Activated CD4-positive, alpha-beta T cell treated with anti-CD3 and anti-CD28 coated beads, Interleukin-2, amount 50 U/mL, for 24 hours (primary cell): ENCODE measurements at places on chromosomes 13 and 19.

DNA sequence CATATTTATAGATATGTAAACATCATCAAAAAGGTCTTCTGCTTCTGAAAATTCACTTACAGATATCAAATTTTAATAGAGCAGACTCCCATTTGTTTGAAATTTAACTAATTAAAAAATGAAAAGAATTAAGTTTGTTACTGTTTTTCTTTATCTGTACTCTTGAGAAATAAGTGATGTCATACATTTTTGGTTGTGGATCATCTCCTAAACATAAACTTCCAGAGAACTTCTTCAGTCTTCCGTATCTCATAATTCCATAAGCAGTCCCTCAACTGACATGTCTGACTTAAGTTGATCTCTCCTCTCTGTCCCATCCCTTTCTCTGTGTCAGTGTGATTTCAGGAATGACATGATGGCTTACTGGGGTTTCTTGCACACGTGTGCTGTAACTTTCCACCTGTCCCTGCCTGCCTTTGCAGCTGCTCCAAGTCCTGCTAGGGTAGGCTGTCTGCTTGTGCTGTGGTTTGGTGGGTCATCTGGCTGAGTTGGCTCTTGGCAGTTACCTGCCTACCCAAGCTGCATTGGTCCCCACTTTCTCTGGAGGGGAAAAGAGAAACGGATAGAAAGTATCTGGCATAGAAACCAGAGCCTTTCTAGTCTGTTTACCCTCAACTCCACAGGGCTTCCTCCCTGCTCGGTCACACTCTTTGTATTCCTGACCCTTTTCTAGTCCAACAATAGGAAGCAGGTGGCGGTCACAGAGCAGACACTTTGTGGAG lies 127.1 kb downstream of the GGACT start:
- DNase-seq: no peak

DNA sequence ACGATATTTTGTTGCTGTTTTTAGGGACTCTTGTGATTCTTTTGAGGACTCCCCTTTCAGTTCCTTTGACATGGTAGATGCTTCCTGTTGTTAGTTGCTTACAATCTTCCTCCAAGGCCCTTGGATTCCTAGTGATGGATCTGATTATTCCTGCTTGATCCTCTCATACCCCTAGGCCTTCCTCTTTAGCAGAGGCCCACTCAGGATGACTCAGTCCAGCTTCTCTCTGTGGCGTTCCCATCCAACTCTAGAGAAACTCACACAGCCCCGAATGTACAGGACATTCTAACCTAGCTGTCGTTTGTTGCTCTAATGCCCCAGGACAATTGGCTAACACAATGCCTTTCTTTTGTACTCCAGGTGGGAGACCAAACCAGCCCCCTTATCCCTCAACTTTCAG lies 191.4 kb downstream of the POSTN start:
- no peak for DNase-seq

DNA sequence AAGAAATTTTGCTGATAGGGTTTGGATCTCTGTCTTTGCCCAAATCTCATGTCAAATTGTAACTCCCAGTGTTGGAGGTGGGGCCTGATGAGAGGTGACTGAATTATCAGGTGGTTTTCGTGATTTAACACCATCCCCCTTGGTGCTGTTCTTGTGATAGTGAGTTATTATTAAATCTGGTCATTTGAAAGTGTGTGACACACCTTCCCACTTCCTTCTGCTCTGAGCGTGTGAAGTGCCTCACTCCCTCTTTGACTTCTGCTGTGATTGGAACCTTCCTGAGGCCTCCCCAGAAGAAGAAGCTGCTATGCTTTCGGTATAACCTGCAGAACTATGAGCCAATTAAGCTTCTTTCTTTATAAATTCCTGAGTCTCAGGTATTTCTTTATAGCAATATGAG lies 632.0 kb downstream of the SLITRK5 start:
- DNase-seq: no peak

GRCh38 chr13:50128428-50128931 lies 113.2 kb downstream of the KCNRG start:
- no peak for DNase-seq

GRCh38 chr13:31179754-31180153 lies 18.1 kb upstream of the HSPH1 start:
- no peak for DNase-seq

DNA sequence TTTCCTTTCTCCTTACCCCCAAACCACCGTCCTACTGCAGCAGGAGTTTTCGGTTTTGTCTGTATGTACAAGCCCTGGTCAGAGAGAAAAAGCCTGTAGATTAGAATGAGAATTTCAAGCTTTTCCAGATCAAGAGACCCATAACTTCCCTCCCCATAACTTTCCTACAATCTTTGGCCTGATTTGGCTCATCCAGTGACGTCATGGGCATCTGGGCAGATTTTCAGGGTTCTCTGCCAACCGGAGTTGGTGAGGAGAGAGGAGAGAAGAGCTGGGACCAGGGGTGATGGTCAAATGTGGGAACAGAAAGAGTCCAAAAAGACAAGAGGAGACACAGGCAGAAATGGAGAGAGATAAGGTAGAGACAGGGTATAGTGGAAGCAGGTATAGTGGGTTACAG lies 10.5 kb downstream of the IZUMO2 start:
- no peak for DNase-seq

DNA sequence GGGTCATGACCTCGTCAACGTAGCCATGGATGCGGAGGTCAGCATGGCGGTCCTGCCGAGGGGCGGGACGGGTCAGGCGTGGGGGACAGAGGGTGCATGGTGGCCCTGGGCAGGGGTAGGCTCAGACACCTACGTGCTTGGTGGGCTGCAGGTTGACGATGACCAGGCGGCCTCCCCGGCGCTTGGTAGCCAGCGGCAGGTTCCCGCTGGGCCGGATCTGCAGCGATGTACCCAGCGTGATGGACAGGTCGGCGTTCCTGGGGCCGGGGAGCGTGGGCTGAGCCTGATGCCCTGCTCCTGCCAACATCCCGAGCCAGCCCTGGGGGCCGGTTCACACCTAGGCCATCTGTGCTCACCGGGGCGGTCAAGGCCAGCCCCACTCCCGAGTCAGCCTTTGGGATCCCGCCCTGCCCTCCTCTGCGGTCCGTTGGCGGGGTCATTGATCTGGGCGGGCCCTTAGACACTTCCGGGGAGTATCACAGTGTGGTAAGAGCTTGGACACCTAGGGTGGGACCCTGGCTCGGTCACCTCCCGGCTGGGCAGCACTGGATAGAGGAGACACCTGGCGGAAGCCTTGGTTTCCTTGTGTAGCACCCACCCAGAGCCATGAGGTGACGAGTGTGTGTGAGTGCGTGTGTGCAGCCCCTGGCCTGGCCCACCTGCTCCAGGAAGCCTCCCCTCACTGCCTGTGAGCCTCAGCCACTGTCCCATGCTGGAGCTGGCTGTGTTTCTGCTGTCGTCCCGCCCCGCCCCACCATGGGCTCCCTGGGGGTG lies 7.3 kb downstream of the SIRT6 start:
- no peak for DNase-seq

DNA sequence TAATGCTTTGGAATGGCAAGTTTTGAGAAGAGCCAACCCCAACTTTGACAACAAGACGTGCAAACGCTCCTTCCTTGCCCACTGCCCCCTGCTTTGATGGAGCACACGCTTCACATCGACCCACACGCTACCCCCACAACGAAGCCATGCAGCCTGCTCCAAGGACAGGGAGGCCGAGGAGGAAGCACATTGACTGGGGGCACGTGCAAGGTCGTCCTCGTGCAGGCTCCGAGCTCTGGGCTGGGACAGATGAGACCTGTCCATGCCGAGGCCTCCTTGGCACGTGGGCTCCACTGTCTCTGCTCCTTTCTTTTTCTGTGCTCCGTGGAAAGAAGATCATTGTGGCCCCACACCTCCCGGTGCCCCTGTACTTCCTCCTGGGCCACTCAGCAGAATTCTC lies 309.0 kb downstream of the TEX29 start:
- DNase-seq: no peak

DNA sequence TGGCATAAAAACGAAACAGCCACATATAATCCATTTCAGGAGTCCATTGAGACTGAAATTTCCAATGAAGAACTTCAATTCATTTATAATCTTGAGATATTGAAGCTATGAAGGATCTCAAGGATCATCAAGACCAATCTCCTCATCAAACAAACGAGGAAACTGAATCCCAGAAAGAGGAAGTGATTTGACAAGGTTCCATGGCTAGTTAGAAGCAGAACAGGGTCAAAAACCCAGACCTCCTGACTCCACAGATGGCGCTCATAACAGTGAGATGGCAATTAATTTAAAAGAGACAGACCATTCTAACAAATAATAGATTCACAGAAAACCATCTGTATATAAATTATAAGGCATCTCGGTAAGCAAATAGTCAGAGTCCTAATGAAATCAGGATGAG lies 229.7 kb downstream of the KCTD12 start:
- DNase-seq: no peak

GRCh38 chr19:6425732-6426620 lies 1.4 kb upstream of the KHSRP start:
- DNase-seq: no peak

DNA sequence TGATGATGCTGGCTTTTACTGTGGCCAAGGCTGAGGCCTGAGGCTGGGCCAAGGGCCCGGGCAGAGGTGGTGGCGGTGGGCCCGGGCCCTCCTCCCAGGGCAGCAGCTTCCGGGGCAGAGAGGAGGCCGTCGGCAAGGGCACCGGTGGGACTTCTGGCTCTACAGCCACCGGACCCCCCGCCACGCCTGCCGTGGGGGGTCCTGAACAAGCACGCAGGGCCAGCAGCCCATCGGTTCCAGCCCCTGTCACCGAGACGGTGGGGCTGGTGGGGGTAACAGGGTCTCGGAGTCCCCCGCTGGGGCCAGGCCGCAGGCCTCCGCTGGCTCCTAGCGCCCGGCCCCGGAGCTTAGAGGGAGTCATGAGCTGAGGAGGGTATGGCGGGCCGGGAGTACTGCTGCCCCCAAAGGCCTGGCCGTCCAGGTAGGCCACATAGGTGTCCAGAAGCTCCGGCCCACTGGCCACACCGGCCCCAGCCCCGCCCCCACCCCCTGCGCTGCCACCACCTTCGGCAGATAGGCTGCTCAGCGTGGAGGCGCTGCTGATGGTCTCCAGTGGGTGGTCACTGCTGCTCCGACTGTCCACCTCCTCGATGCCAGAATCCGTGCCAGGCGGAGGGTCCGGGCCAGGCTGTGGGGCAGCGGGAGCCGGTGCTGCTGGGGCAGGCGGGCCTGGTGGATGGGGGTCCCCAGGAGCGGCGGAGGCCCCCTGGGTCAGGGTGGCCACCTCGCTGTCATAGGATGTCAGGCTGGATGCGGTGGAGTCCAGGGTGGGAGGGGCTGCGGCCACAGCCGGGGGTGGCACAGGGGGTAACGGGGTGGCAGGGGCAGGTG lies 17.3 kb downstream of the C19orf81 start:
- DNase-seq: no peak

DNA sequence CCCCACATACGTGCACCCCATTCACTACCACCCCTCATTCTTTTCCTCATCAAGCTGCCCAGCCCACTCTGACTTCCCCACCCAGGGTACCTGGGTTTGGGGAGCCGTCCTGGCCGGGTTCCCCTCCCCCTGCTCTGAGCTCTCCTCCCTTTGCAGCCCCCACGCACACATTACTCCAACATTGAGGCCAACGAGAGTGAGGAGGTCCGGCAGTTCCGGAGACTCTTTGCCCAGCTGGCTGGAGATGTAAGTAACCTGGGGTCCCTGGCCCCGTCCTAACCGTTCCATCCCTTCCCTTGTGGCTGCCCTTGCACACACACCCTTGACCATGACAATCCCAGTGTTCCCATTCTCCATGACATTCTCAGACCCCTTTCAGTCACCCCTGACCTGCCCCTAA lies 2.6 kb downstream of the CAPNS1 start:
- DNase-seq: no peak

- no peak for DNase-seq
These were observed 39.3 kb upstream of the ISYNA1 start for GRCh38 chr19:18477042-18477779.

GRCh38 chr19:14603990-14604387 lies 21.1 kb downstream of the CLEC17A start:
- DNase-seq: no peak

- DNase-seq: no peak
These were observed at the start of gene ADGRE3 for GRCh38 chr19:14674764-14675163. TSS of gene ADGRE3 (minus strand) at chr19:14674844. CDS start at chr19:14674770, 74 bp downstream.

DNA sequence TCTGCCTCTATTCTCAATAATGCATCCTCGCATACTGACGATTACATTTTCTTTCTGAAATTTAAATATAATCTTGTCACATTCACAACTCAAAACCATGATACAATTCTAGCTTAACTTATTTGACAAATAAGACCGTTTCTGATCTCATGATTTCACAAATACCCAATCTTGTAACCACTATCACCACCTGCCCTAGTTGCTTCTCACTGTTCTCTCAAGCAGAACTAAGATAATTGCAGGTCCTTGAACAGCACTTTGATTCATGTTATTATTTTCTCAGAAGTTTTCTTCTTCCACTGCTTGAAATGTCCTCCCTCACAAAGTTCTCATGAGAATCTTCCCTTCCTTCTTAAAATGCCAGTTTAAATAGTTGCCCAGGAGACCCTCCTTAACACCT lies 211.4 kb downstream of the PCDH9 start:
- no peak for DNase-seq

DNA sequence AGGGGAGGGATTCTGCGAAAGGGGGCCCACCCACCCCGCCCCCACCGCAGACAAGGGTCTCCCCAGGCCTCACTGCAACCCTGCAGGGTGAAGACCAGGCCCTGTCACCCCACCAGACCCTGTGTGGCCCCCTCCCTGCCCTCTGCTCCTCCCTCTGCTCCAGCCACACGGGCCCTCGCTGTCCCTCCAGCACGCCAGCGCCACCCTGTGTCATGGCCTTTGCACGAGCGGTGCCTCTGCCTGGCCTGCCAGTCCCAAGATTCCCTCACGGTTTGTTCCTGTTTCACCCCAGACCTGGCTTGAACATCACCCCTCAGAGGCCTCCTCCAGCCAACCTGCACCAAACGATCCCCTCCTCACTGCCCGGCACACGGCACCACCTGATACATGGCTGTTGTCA lies 27.3 kb downstream of the PIP5K1C start:
- no peak for DNase-seq

DNA sequence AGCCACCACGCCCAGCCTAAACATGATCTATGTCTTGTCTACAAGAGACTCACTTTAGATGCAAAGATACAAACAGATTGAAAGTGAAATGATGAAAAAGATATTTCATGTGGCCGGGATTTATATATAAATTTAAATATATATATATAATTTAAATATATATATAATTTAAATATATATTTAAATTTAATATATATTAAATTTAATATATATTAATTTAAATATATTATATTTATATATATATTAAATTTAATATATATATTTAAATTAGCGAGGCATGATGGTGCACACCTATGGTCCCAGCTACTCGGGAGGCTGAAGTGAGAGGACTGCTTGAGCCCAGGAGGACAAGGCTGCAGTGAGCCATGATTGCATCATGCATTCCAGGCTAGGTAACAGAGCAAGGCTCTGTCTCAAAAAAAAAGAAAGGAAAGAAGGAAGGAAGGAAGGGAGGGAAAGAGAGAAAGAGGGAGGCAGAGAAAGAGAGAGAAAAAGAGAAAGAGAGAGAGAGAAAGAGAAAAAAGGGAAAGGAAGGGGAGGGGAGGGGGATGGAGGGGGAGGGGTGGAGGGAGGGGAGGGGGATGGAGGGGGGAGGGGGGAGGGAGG lies 7.0 kb upstream of the EVI5L start:
- DNase-seq: no peak
